ENCODE measurements at places on chromosomes 12 and 14.

GRCh38 chr12:102824218-102824835, 92.7 kb downstream of the PAH start:
- no peak for DNase-seq

DNA sequence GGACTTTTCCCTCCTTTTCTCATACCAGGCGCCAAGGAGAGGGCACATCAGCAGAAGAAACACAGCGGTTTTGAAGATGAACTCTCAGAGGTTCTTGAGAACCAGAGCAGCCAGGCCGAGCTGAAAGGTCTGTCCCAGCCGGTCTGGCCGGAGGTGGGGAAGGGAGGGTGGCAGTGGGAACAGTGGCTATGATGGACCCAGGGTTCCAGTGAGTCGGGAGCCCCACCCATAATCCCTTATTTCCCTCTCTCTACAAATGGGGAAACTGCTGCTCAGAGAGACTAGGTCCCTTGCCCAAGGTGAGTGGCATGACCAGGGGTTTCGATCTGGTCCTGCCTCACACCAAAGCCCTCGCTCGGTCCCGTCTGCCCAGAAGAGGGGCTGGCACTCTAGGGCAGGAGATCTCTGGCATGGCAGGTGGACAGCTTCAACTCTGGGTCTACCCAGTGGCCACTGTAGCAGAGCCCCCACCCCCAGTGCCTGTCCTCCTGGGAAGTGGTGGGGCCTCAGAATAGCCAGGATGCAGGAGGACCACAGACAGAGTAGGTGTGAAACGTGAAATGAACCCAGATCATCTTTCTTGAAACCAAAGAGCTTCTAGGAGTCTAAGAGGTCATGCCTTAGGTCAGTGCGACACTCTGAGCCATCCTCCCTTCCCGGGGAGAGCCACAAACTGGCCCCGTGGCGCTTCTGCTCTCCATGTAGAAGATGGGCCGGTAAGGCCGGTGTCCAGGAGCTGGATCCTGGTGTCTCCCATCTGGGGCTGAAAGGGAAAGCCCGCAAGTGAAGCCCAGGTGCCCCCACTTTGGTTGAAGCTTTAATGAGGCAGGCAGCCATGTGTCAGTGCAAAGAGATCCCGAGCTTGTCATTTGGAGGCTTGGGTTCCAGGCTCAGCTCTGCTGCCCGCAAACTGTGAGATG, 7.0 kb downstream of the CHGA start:
- DNase-seq, result no peak

- DNase-seq, result no peak
Observed at GRCh38 chr14:54761835-54762234, 140.8 kb downstream of the GCH1 start.

GRCh38 chr12:89923091-89923490, 214.5 kb upstream of the ATP2B1 start:
- DNase-seq, result no peak

- peak; percentile 95 for DNase-seq
Observed at GRCh38 chr14:54132496-54132895, 175.9 kb upstream of the BMP4 start.

GRCh38 chr12:69274861-69275260, 35.5 kb downstream of the CPSF6 start:
- DNase-seq, result no peak

GRCh38 chr12:23236066-23236780, 611.3 kb downstream of the ETNK1 start:
- no peak for DNase-seq

DNA sequence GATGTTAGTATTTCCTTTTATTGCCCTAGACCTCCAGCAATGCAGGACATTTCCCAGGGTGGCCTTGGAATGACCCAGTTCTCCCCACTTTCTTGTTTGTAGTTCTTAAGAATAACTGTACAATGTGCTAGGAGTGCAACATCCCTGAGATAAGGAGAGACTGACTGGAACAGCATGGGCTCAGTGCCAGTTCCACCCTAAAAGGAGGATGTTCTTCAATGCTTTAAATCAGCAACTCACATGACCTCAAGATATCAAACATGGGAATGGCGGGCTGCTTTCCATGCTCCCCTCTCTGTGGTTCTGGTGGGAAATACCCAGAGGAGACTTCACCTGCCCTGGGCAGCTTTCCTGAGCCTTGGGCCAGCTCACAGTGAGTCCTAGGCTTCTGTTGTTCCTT, 766.9 kb upstream of the FBXO33 start:
- no peak for DNase-seq

GRCh38 chr12:63912651-63913050, 68.2 kb downstream of the SRGAP1 start:
- DNase-seq, result no peak

DNA sequence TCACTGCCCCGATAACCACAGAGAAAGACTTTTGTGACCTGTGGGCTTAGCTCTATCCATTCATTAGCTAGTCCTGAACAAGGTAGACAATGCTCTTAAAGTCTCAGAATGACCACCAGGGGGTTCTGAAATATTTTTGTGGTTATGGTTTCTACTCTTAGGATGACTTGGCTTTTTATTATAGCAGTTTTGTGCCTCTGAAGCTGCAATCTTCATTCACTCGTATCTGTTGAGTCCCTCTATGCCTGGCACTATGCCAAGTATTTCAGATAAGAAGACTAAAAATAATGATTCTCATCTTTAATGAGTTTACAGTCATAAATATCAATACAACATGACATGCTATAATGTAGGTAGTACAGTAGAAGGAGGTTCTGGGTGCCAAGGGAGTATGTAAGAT, 130.8 kb upstream of the TRHDE start:
- no peak for DNase-seq

DNA sequence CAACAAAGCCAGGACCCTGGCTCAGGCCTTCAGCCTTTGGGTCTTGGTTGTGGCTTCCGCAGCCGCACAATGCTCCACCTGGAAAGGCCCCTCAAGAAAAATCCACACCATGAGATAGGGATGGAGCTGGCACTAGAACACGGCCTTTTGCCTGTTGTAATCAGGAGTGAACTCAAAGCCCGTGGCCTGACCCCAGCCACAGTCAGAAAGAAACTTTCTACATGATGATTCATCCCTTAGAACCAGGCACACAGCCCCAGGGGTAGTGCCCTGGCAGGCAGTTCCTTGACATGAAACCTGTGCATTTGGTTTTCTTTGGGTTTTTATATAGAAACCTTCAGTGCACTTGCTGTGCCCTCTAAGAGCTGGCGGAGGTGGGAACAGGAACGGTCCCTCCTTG, 5.1 kb downstream of the CLMN start:
- no peak for DNase-seq

DNA sequence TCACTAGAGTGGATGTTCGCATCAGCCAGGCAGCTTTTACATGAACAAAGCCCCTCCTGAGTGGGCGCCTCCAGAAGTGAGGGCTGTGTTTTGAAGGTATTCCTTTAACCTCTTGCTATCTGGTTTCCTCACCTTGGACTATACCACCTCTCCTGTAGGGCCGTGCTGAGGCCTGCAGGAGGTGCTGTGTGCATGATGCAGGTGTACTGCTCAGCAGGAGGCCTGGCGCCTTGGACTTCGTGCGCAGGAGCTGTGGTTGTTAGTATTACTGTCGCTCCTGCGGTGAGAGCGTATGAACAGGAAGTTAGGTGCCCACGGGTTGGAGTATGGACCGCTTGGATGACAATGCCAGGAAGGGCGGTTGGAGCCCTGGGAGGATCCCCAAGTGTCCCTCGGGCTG, 130.7 kb downstream of the TSPAN9 start:
- no peak for DNase-seq

GRCh38 chr14:68664225-68664681, 128.6 kb downstream of the ZFP36L1 start:
- no peak for DNase-seq

- peak; percentile 85 for DNase-seq
Observed at GRCh38 chr14:75198291-75198933, 22.0 kb upstream of the TMED10 start.

DNA sequence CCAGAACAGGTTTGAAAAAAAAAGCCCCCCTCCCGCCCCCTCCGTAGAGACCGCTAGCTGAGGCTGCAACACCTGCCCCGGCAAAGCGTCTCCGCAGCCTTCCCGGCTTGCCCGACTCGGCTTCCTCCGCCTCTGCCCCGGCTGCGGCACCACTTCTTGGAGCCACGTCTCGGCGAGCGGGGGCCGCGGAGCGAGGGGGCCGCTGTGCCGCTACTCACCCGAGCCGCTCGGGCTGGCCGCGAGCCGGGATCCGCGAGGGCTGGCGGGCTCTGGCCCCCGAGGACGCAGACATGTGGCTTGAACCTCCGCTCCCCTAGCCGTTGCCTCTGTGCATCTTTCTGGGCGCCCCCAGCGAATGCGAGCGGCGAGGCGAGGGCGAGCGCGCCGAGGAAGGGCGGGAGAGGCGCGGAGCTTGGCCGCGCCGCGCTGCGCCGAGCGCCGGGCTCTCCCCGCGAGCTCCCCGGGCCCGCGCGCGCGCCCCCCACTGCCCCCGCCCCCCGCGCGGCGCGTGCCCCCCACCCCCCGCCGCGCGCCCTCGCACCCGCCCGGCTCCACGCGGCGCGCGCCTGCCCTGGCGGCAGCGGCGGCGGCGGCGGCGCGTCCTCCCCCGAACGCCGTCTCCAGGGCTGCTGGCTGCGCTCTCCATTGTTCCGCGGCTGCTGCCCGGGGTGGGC, 249.5 kb downstream of the APAF1 start:
- no peak for DNase-seq

- no peak for DNase-seq
Observed at GRCh38 chr12:4269279-4269991, 4.1 kb upstream of the CCND2 start.

All from NCI-H1694 (cell line).